ENCODE measurements at places on chromosomes 4 and X.

DNA sequence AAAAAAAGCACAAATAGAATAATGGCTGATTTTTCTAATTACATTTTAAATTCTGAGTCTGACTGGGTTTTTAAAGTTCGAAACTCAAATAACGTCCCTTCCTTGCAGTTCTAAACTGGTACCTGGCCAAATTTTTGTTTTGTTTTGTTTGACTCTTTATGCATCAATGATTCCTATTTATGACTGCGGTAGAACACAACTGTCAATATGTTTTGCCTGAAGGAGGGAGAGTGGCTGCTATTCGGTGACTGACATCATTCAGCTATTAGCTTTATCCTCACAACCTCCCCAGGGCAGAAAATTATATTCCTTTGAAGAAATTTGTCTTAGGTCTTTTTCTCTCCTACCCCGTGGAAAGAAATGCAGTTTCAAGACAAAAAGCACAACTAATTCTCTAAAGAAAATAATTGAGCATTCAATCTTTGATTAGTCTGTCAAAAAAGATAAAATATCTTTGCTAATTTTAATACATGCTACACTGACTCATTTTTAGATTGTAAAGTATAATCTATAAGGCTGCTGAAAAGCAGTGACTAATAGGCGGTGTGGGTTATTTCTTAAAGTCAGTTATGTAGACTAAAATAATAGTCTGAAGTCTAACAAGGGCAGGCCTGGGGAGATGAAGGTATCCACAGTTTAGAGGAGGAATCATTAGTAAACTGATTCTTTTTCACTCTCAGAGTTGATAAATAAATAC, 61.9 kb downstream of the TMEM150C start:
- no peak for DNase-seq

DNA sequence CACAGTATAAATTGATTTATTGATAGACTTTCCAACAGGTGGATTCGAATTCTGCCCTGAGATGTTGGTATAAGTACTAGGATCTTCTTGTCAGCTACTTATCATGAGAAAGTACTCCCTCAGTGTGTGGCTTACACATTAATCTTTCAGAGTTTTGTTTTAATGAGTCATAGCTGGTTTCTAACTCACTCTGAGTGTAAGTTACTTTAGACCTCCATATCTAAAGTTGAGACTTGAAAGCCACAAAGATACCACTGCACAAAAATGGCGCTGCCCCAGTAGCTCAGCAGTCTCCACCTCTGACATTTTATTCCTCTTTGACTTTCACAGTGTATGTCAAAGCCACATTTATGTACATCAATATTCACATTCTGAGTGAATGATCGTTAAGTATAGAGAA, 318.5 kb downstream of the ARAP2 start:
- no peak for DNase-seq

- no peak for DNase-seq
Observed at GRCh38 chrX:38018766-38019425, 12.5 kb downstream of the SYTL5 start.

DNA sequence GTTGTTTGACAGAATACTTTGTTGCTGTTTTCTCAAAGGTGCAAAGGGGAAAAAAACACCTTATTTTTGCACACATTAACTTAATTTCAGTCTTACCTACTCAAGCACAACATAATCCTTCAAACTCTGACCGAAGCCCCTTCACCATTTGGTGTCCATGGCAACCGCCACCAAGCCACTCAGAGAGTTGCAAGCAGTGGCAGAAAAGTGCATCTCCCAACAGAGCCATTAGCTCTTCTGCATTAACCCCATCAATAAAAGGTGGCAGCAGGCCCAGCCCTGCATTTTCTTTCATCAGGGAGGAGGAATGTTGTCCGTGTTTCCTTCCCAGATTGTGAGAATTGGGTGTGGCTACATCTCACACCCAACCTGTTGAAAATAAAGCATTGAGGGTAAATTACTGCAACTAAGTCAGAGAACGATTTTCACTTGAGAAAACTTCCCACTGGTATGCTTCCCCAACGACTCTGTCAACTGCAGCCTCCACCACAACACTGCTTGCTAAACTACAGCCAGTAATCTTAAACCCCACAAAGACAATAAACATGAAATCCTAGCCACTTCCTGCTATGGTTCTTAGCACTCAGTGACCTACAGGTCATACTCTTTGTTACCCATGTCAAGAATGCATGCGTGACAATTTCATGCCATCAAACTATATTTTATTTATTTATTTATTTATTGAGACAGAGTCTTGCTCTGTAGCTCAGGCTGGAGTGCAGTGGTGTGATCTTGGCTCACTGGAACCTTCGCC, 154.0 kb downstream of the GRIA3 start:
- no peak for DNase-seq

- DNase-seq: no peak
Observed at GRCh38 chrX:19964017-19964710, 26.7 kb downstream of the BCLAF3 start.

GRCh38 chrX:107507744-107508117, 58.3 kb downstream of the FRMPD3 start:
- DNase-seq: no peak

GRCh38 chrX:133681897-133682296, 266.6 kb upstream of the GPC4 start:
- DNase-seq: no peak

DNA sequence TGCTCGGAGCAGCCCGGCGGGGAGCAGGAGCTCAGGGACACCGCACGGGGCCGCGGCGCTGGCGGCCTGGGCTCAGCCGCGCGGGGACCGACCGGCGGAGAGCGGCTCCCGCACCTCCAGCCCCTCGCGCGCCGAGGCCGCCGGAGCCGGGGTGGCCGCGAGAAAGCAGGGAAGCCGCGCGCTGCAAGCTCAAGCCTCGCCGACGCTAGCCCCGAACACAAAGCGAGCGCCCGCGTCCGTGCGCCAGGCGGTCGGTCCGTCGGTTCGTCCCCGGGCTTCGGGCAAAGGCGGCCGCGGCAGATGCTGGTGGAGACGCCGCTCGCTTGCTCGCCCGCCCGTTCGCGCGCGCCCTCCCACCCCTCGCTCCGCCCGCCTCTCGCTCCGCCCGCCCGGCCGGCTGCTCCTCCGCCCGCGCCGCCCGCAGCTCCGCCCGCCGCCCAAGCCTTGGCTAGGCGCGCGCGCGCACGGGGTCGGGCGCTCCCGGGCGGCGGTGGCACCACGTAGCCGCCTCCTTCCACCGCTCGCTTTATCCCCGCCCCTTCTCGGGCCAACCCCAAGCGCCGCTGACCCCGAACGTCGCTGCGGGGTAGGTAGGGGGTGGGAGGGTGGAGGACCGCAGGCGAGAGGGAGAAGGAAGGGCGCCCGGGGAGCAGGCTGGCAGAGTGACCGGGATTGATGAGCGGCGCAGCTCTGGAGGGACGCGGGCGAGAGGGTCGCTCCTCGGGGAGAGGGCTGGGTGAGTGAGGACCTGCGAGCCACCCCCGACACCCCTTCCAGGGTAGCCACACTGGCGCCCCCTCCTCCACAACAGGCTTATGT, at the start of gene TSPAN5:
Gene TSPAN5 (minus strand): TSS at position 325 of the 819 bp plus-strand sequence.
- DNase-seq: peak; percentile 77

- DNase-seq: no peak
Observed at GRCh38 chr4:37562592-37562991, 123.6 kb downstream of the RELL1 start.

Data from KBM-7 (cell line).